ENCODE measurements at places on chromosomes 1 and 21.

- no peak for DNase-seq
Observed at GRCh38 chr1:36349241-36349671, 25.8 kb upstream of the EVA1B start.

DNA sequence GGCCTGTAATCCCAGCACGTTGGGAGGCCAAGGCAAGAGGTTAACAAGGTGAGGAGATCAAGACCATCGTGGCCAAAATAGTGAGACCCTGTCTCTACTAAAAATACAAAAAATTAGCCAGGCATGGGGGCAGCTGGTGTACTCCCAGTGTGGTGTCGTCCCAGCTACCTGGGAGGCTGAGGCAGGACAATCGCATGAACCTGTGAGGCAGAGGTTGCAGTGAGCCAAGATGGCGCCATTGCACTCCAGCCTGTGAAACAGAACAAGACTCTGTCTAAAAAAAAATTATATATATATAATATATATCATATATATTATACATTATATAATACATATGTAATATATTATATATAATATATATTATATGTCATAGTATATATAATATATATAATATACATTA, 249.2 kb upstream of the TPTE start:
- DNase-seq = no peak

DNA sequence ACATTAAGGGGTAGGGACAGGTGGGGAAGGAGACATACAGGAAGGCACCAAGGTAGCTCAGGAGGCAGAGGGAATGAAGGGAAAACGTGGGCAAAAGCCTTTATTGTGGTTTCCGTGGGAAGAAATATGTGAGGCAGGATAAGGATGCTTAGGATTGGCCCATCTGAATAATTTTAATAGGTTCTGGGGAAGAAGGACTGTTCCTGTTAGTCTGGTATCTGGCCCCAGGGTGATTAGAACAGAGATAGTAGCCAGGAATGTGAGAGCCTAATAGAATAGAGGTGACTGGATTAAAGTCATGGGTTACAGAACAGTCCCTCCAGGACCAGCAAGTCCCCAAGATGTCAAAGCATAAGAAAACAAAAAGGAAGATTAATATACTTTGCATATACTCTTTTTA, 545.2 kb upstream of the CAMK1G start:
- no peak for DNase-seq

- no peak for DNase-seq
Observed at GRCh38 chr1:23167353-23168078, 1.1 kb downstream of the LUZP1 start.

- DNase-seq = peak; percentile 3
Observed at GRCh38 chr1:207397525-207397926, 56.6 kb upstream of the CR2 start.

GRCh38 chr1:46223472-46223943, 20.4 kb downstream of the LURAP1 start:
- peak; percentile 80 for DNase-seq

Measured in SW 1271 (cell line).